ENCODE measurements at places on chromosomes 16 and 17.
A peak's percentile ranks its signal among the peaks of the same experiment; 100 is the strongest.

DNA sequence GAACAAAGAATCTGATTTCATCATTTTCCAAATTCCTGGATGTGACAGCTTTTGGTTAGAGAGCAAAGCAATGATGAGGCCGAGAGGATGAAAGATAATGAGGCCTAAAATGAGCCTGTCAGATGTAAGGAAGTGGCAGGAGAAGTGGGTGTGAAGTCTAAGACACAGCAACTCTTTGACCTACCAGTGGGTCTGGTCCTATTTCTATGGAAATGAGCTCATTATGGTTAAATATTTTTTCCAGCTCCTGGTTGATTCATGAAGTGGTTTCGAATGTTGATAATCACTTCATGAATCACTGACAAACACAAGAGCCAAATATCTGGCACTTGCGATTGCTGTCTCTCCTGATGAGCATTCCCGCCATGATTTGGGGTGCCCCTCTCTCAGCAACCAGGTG lies 273.3 kb upstream of the CDH5 start:
- DNase-seq, result no peak

GRCh38 chr16:20410121-20410723 lies 888 bp downstream of the ACSM5 start:
- no peak for DNase-seq

- DNase-seq, result peak; percentile 84
Observed at GRCh38 chr17:49230636-49231562, at the start of gene PHOSPHO1. PHOSPHO1 (minus strand) TSS chr17:49230787; CDS start chr17:49226691, 4,096 bp downstream.

DNA sequence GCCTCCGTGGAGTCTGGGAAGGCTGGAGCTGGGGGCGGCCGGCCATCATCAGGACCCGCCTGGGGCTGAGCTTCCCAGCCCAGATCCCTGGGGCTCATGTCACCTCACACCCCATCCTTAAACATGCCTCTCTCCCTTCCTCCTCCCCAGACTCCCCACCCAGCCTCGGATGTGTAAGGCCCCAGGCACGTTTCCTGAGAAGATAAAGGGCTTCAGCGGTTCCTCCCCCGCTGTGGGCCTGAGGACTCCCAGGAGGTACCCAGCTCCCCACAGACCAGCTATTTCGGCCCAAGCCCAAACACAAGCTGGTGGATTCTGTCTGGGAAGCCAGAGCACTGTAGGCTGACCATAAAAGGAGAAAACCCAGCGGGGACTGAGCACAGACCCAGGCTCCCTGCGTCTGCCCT lies 49.2 kb downstream of the MYH11 start:
- DNase-seq, result no peak

DNA sequence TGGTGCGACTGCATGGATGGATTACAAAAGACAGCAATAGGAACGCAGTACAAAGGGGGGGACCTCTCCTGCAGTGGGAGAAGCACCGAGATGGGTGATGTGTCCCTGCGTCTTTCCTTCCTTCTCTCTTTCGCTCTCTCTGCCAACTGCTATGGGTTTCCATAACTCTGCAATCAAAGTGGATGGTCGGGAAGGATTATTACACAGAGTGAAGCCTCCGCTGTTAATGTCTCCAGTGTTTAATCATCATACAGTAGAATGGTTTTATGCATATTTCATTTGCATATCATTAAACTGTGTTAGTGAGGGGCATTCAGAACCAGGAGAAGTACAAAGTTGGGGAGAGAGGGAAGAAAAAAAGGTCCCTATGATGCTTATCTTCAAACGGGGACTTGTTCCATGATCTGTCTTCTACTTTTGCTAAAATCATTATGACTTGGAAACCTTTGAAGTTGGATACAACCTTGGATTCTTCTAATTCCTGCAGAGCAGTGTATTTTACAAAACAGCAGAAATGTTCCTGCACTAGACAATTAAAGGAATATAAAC lies 255.9 kb upstream of the PMFBP1 start:
- no peak for DNase-seq

- peak; percentile 51 for DNase-seq
Observed at GRCh38 chr16:4537376-4538343, 913 bp downstream of the CDIP1 start.

DNA sequence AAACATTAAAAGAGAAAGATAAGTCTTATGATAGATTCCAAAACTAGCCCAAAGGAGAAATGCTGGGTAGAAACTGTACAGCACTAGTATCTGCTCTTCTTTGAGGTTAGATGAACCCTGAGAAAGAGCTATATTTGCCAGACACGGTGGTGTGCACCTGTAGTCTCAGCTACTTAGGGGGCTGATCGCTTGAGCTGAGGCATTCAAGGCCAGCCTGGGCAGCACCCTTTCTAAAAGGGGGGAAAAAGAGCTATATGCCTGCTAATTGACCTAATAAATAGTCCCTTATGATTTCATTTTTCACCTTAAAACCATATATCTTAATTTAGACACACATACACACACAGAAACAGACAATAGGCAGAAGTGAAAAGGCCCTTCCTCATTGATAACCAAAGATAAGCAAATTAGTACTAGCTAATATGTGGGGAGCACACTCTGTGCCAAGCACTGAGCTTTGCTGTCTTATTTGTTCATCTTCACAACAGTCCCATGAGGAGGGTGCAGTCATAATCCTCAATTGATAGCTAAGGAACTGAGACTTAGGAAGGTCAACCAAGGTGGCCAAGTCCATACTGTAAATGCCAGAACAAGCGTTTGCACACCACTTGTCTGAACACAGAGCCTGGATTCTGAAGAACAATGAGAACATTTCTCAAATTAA lies 56.6 kb upstream of the NLK start:
- DNase-seq, result no peak

GRCh38 chr17:21455761-21456160 lies 79.6 kb downstream of the KCNJ12 start:
- no peak for DNase-seq

DNA sequence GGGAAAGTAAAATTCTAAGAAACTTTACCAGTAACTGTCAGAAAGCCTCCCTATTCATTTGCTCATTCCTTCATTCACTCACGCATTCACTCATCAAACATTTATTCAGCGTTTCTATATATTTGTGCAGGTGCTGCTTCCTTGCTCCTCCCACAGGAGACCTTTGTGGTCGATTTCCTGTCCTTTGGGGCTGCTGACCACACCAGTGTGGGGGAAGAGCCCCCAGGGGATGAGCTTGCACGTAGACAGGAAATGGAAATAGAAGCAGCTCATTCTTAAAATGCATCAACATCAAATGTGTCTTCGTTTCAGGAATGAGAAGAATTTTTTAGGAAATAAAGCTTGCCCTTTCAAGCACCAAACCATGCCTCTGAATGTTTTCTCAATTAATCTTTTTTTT lies 9.6 kb downstream of the PIK3R6 start:
- DNase-seq, result no peak

DNA sequence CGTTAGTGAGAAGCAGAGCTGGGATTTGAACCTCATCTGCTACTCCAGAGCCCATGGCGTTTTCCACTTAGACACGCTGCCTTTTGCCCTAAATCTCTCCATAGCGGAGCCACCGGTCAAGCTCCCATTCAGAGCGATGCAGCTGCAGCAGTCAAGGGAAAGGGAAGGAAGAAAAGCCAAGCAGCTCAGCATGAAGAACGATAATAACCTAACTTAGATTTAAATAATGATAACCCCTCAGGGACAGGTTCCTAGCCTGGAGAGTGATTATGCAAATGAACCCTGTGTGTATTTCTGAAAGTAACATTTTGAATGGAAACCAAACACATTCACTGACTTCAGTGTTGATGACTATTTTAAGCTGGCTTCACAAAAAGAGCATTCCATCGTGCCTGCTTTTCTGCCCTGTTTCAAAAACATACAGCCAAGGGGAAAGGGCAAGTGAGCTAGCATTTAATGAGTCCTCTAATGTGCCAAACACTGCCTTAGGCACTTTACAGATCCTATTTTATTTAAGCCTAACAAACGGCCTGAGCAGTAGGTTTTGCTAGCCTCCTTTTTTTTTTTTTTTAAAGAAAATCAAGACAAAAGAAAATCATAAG lies 798.3 kb downstream of the CDH8 start:
- DNase-seq, result no peak

- DNase-seq, result no peak
Observed at GRCh38 chr16:15592324-15592723, 50.6 kb downstream of the MARF1 start.

- DNase-seq, result no peak
Observed at GRCh38 chr16:69471121-69471520, 46.7 kb downstream of the CYB5B start.

- DNase-seq, result no peak
Observed at GRCh38 chr16:56610609-56611111, 2.3 kb downstream of the MT2A start.

DNA sequence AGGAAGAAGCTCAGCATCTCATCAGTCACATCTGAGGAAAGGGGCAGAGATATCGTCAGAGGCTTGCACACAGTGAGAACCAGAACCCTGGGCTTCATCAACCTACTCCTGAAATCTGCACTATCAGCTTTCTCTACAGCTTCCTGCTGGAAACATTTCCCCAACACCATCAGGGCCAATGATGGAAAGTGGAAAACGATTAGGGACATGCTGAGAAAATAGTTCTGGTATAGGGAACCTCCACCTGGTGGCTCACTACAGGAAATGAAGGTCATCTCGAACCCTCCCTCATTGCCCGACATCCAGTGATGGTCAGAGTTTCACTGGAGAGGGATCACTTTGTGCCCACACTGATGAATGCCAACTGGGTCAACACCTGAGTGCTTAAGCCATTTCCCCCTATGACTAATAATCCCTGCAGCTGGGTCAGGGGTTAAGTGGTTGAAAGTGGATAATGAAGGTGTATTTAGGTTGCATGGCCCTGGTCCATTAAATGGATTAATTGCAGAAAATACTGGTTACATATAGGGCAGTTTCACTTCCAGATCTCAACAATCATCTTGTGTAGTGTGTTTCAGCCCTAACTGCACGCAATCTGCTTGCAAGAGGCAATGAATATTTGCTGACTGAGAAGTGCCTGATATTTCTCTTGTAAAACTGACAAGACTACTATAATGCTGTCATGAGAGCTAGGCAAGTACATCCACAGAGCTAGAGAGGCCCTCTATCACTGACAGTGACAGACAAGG lies 43.1 kb upstream of the GSG1L start:
- DNase-seq, result no peak

DNA sequence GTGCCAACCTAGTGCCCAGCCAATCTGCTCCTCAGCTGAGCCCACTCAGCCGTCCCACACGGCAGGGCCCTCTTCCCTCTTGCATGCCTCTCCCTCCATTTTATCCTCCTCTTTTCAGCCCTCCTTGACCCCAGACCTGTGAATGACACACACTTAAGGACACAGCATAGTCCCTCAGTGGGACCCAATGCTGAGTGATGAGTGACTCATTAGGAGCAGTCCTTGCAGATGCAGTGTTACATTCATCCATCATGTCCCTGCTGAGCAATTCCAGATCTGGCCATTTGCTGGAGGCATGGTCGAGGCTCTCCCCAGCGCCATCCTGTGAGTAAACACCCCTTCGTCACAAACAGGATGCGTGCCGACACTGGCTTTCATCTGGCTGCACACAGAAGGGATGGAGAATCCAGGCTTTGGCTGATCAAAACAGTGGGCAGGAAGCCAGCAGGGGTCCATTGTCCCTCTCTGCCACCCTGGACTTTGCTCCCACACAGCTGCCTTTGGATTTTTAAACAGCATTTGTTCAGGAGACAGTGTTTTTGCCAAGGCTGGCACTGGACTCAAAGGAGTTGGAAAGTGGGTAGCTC lies 122.6 kb downstream of the AXIN2 start:
- DNase-seq, result peak; percentile 2

DNA sequence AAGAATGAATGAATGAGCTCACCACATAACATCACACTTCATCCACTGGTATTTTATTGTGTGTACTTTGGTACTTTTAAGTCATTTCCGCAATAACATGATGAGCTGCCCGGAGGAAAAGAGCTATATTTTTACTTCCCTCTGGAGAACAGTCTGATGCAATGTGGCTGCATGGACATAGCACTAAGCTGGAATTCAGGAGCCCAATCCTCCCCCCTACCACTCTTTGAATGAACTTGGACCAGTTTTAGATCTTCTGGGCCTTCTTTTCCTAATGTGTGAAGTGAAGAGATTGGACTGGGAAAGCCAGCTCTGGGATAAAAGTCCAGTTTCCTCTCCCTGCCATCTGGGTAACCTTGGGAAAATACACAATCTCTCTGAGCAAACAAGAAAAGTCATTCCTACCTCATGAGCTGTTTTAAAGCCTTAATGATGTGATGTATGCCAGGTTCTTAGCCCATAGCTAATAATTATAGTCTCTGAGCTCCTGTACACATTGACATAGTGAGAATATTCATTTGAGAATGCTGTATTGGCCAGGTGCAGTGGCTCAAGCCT lies 79.3 kb downstream of the ABCC12 start:
- DNase-seq, result no peak

- DNase-seq, result no peak
Observed at GRCh38 chr17:1571341-1571704, 8.7 kb upstream of the PITPNA start.

GRCh38 chr17:81254955-81255717 lies 16.0 kb downstream of the NDUFAF8 start:
- no peak for DNase-seq

- no peak for DNase-seq
Observed at GRCh38 chr17:71183066-71183660, 937.7 kb upstream of the SOX9 start.

DNA sequence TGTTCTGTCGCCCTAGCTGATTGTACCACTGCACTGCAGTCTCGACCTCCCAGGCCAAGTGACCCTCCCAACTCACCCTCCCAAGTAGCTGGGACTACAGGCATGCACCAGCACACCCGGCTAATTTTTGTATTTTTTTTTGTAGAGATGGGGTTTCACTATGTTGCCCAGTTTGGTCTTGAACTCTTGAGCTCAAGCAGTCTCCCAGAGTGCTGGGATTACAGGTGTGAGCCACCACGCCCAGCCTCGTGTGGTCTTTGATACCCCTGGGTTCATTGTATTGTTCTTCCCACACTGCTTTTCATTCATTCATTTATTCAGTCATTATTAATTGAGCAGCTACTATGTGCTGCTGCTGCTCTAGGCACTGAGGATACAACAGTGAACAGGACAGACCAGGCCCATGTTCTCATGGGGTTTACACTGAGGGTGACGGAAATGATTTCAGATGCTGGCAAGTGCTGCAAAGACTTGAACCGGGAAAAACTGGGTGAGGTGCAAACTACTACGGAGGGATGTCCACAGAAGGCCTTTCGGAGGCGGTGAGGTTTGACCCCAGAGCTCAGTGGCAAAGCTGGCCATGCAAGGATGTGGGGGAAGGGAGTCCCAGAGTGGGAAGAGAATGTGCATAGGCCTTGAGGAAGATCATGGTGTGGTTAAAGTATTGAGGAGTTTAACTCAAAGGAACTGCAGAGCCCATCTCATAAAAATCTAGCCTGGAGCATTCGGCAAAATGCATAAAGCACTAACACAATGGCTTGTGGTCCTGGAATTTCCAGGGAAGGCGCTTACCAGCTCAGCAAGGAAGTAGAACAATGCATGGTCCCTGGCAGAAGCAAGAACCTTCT lies 10.9 kb downstream of the ABCC1 start:
- DNase-seq, result no peak

GRCh38 chr17:33099906-33100305 lies 108.3 kb downstream of the SPACA3 start:
- DNase-seq, result no peak

Data from NCI-H446 (cell line).